SHP77 (cell line): ENCODE measurements at places on chromosomes 13 and 19.

DNA sequence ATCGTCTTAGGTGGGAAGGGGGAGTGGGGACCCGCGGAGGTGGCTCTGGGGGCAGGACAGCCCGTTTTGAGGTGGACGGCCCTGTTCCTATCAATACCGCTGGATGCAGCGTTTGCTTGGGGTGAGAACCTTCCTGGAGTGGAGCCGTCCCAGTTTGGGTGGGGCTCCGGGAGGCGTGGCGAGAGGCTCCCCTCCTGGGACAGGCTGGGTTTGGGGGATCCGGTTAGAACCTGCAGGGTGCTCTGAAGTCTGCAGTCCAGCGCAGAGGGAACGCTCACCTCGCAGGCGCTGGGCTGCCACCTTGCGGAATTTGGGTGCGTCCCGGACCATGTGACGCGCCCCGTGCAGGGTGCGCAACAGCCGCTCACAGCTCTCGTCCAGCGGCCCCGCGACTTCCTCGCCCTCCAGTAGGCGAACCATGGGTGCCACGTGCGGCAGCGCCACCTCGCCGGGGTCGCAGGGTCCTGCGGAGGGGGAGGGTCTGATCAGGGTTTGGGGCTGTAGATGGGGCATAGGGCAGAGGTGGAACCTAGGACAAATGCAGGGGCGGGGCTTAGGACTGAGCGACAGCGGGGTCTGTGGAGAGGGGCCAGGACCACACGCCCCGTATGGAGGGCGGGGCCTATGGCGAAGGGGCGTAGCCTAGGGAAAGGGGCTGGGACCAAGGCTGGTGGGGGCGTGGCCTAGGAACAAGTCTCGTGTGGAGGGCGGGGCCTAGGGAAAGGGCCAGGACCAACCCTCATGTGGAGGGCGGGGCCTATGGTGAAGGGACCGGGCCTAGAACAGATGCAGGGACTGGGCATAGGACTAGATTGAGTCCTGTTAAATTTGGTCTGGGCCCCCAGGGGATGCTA, 13.8 kb downstream of the SH2D3A start:
- no peak for DNase-seq

- DNase-seq = no peak
Measured at GRCh38 chr19:55959996-55960675, 12.5 kb downstream of the NLRP8 start.

DNA sequence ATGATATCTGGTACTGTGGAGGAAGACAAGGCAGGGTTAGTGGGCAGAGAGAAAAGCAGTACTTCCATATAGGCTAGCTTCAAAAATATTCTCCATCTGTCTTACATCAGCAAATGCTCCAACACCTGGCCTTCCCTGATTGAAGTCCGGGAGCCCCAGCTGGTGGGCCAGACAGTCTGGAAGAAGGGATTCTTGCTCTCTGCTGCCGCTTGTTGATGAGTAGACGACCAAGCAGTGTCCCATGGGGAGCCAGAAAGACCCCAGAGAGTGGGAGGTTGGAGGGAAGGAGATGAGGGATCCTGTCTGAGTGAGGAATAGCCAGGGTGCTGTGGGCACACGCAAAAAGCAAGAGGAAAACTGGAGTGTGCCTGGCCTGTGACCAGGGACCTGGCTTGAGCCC, 95.1 kb downstream of the ATP8A2 start:
- no peak for DNase-seq

GRCh38 chr13:81048026-81048461, 707.1 kb upstream of the SPRY2 start:
- DNase-seq = peak; percentile 33

GRCh38 chr13:23899555-23899954, 2.3 kb upstream of the C1QTNF9B start:
- DNase-seq = peak; percentile 39

DNA sequence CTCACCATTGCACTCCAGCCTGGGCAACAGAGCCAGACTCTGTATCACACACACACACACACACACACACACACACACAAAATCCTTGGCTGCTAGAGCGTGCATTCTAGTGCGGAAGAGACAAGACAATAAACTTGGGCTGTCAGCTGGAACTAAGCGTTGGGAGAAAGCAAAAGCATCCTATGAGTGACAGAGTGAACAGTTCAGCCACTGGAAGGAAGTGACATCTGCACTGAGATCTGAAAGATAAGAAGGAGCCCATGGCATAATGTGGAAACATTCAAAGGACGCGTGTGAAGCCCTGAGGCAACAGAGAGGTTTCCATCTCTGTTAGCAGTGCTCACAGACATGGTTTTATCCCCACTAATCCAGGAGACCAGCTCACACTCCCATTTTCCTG, 3.5 kb upstream of the SLC1A5 start:
- DNase-seq = no peak

- DNase-seq = no peak
Measured at GRCh38 chr19:5993201-5993600, 15.3 kb upstream of the RANBP3 start.

DNA sequence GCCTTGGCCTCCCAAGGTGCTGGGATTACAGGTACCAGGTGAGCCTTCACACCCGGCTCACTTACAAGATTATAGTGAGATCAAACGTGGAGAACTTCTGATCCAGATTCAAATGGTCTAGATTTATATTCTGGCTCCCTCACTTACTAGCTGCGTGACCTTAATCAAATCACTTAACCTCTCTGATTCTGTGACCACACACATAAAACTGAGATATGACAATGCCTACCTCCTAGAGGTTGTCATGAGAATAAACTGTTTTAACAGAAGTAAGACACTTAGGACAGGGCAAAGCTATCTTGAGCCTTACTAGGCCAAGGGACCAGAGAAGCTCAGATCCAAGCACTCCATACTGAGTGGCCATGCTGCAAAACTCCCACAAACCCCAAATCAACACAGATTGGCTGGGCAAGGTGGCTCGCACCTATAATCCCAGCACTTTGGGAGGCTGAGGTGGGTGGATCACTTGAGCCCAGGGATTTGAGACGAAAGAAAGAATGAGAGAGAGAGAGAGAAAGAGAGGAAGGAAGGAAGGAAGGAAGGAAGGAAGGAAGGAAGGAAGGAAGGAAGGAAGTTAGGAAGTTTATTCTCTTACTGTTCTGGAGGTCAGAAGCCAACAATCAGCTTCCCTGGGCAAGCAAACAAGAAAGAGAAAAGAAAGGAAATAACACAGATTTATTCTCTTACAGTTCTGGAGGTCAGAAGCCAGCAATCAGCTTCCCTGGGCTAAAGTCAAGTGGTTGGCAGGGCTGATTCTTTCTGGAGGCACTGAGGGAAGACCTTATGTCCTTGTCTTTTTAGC, 46.1 kb upstream of the MAP3K10 start:
- no peak for DNase-seq

GRCh38 chr19:35266520-35267352, 2.0 kb upstream of the USF2 start:
- no peak for DNase-seq

DNA sequence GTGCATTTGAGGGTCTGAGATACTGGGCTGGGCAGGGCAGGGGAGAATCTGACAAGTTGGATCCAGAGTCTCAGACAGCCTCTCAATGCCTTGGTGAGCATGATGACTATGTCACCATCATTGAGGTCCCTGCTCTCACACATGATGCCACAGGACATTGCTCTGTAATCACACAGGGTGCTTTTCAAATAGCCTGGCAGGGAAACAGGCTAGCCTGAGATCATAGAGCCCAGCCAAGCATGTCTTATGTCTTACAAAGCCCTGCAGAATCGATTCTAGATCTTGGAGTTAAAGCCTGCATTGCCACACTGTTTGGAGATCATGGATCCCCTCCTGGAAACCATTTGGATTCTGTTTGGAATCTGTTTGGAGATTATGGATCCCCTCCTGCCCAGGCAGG, 5.3 kb downstream of the KCNN1 start:
- no peak for DNase-seq

DNA sequence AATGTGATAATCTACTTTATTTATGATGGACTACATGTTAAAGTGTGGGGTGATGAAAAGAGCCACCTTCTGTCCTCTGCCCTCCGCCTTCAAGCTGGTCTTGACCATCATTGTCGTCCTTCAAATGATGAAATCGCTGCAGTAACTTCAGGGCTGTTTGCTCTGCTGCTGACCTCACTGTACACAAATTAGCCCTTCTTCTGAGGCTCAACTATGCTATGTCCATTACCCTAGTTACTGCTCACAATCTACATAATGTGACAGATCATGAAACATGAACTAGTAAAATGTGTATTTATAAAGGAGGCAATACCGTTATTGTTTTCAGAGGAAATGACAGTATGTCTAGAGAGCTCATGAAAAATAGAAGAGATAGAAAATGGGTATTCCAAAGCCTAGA, 145.9 kb downstream of the RFC3 start:
- no peak for DNase-seq

- DNase-seq = no peak
Measured at GRCh38 chr13:46633416-46633815, 80.4 kb downstream of the LRCH1 start.

GRCh38 chr13:22425087-22425486, 754.2 kb downstream of the FGF9 start:
- no peak for DNase-seq

- no peak for DNase-seq
Measured at GRCh38 chr13:80469105-80469852, 128.4 kb upstream of the SPRY2 start.

GRCh38 chr13:28093881-28094280, 6.5 kb downstream of the FLT3 start:
- no peak for DNase-seq

DNA sequence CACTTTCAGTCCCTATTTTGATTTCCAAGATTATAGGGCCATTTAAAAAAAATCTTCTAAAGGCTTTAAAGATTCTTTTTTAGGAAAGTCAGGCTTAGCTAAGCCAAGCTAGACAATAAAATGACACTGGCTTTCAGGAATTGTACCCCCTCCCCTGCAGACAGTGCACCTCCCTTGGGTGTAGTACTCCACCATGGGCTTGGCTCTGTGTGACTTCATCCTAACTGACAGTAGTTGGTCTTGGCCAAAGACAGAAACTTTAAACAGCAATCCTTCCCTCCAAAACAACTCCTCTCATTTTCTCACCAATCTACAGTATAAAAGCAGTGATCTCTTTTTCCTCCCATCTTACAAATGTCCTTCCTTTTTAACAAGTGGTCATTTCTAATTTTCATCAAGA, 283.0 kb downstream of the DNAJC15 start:
- no peak for DNase-seq

GRCh38 chr13:58953638-58954037, 1210.1 kb downstream of the DIAPH3 start:
- DNase-seq = no peak

DNA sequence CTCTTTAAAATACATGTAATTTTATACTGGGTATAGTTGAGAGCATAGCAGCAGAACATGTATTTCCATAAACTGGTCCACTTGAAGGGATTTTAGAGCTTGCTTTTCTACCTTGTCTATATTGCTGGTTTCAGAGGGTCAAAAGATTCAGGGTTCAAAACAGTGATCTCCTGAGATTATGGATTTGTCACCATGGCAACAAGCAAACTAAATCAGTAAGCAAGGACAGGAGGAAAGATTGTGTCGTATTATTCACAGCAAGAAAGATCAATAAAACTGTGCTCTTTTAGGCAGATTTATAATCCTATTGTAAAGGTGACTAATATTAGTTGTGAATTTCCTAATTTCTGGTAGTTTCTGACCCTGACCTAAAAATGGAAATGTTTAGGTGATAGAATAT, 496.4 kb downstream of the LMO7 start:
- no peak for DNase-seq

DNA sequence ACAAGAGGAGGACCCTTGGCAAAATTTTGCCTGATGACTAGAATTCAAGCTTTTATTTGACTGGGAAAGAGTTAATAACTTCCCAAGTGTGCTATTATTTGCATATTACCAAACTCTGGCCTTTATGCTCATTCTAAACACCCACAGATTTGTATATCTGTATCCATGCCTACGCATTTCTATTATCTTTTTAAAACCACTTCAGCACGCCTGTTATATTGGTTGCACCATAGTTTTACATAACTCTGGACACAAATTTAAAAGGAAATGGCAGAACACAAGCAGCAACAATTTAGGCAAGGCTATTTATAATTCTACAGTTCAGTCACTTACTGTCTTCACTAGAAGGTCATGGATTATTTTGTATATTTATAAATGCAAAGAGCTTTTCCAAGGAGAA, 3.7 kb upstream of the RASL11A start:
- DNase-seq = no peak

DNA sequence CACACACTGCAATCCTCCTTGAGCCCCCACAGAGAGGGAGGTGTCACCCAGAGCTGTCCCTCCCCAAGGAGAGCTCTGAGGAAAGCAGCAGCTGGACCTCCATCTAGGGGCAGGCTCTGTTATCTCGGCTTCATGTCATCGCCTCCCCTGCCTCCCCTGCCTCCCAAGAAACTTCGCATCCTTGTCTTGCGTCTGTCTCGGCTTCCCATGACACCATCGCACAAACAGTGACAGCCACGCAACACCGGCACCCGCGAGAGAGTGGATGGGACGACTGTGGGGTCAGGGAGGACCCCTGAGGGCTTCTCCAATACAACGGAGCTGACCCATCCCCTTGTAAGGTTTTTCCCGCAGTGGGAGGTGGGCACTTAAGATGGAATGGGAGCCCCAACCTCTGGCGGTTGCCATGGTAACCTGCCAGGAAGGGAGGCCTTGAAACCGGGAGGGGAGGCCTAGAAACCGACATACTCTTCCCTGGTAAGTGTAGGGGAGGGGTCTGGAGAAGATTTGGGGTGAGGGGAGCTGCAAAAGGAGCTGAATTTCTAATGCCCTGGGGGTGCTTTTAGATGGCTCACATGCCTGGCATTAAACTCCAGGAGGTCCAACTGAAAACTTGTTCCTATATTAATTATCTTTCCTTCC, 16.3 kb downstream of the TLE2 start:
- no peak for DNase-seq

DNA sequence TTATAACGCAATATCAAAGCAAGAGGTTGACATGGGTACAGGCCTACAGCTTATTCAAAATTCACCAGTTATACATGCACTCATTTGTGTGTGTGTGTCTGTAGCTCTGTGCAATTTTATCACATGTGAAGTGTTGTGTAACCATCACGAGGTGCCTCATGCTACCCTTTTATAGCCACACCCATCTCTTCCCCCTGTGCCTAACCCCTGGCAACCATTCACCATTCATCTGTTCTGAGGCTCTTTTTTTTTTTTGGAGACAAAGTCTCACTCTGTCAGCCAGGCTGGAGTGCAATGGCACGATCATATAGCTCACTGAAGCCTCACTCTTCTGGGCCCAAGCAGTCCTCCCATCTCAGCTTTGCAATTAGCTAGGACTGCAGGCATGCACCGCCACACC, 78.4 kb downstream of the DPF1 start:
- no peak for DNase-seq

- DNase-seq = no peak
Measured at GRCh38 chr13:50261130-50261901, 246.1 kb downstream of the KCNRG start.

DNA sequence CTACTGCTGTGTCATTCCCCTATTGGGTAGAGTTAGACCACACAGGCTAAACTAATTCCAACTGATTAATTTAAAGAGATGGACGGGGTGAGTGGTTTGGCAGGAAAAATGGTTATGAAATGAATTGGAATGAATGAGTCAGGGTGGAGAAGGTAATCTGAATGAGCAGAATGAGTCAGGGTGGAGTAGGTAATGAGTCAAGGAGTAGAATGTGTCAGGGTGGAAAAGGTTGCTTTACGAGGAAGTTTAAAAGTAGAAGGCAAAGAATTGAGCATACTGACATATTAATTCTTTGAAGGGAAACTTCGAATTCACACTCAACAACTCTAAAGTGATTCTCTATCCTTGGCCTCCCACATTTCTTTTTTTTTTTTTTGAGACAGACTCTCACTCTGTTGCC, 12.7 kb upstream of the ZNF121 start:
- no peak for DNase-seq
